ENCODE measurements at places on chromosomes 1 and 21. TPM values are rescaled to one million over a fixed set of nuclear protein-coding genes. Genes with fewer than 3 reads are reported as not detected.

Gene ATXN7L2
- 1.5 TPM for total RNA-seq

Gene CCDC24
- total RNA-seq = 3.5 TPM

Gene FAM110D
- total RNA-seq = not detected

Gene SPRR1B
- not detected for total RNA-seq

Gene HES5
- not detected for total RNA-seq

Gene GLIS1
- not detected for total RNA-seq

Gene CRYZL1
- 22.1 TPM for total RNA-seq

Gene CLDN17
- total RNA-seq = not detected

Gene VTCN1
- total RNA-seq = under 0.01 TPM

Gene KCNA2
- under 0.01 TPM for total RNA-seq

Gene PRAMEF12
- total RNA-seq = not detected

Gene ELF3
- 0.17 TPM for total RNA-seq

Gene INSRR
- not detected for total RNA-seq

Gene PRR9
- total RNA-seq = not detected

Gene IGSF3
- total RNA-seq = under 0.01 TPM

Gene POU3F1
- not detected for total RNA-seq

Gene ZZZ3
- 111 TPM for total RNA-seq

Gene CYP4A11
- not detected for total RNA-seq

Gene ATP1A4
- 0.26 TPM for total RNA-seq

Gene MEX3A
- 1.7 TPM for total RNA-seq

Gene LCE2A
- total RNA-seq = 0.33 TPM

Gene TAL1
- total RNA-seq = under 0.01 TPM

Gene HEYL
- not detected for total RNA-seq
